ENCODE measurements at places on chromosomes 6 and 20.

DNA sequence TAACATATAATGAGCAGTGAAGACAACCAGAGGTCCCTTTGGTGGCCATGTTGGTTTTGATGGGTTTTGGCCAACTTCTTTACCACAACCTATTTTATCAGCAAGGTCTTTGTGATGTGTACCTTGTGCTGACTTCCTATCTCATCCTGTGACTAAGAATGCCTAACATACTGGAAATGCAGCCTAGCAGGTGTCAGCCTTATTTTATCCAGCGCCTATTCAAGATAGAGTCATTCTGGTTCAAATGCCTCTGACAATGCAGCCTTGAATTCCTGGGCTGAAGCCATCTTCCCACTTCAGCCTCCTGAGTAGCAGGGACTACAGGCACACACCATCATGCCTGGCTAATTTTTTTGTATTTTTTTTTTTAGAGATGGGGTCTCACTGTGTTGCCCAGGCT is 7.8 kb upstream of the TRIM38 start:
- no peak for DNase-seq

DNA sequence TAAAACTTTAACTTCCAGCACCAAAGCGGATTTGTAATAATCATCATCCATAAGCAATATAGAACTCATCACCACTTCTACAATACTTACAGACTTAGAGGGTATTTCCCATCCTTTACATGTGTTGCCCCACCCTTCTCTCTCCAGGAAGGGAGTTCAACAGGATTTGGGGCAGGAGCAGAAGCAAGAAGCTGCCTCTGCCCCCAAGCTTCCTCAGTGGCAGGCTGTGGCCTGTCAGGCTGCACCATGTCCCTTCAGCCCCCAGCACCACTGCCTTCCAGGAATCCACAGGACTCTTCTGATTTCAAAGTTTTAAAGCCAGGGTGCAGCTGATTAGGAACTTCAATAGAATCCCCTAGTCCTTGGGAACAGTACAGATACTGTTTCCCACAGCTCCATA is 36.7 kb upstream of the MCM9 start:
- no peak for DNase-seq

- DNase-seq, result no peak
Observed at GRCh38 chr20:57059055-57059596, 207.3 kb downstream of the BMP7 start.

GRCh38 chr6:157597461-157598312 is 216.7 kb downstream of the ZDHHC14 start:
- DNase-seq, result peak; percentile 55

DNA sequence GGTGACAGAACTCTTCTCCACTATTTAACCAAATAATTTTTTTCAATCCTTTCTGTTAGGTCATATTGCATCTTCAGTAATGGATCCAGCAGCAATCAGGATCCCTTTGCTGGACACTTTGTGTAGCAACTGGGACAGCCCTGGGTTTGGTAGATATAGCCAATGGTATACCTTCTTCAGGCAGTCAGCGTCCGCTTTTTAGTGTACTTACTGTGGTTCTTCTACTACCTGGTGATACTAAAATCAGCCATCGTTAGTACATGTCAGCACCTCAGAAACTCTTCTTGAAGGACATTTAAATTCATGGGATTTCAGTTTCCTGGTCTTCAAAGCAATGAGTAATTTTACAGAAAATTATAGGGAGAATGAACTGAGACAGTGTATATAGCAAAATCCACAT is 93.5 kb downstream of the ADGRG6 start:
- no peak for DNase-seq
